Stimulated activated naive B cell treated with anti-CD40 and anti-IgM and Interleukin-4, amounts not matched to agents 10 μg/mL and 1 μg/mL and 100 μg/mL, for 72 hours (primary cell): ENCODE measurements at places on chromosomes 2 and 18.

DNA sequence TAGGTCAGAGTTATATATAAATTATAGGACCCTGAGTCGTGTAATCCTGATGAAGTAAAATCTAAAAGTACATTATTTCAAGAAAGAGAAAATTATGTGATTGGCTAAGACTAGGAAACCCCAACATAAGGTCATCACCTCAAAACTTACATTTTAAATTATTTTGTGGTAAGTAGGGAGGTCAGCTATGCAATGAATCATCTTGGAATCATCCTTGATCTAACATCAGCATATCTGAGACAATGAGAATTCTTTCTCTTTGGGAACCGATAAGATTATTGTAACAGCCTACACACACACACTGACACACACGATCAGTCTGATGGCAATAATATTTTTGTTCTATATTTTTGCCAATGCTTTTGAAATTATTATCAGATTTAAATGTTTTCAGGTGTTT is 904.8 kb upstream of the CHAC2 start:
- DNase-seq = no peak

DNA sequence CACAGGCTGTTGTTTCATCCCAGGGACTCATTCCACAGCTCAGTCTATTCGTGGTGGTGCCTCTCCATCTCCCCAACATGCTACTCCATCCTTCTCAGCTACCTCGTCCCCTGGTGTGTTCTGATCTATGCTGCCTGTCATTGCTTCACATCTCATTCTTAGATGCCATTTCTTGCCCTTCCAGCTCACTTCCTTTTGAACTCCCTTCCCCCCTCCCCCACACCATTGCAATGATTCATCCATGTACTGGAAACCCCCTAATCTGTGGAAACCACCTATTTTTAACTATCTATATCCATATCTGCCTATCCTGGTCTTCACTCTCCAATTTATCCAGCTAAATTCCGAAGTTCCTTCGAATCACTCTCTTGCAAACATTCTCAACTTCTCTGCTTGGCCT is 65.7 kb upstream of the PARD3B start:
- DNase-seq = no peak

DNA sequence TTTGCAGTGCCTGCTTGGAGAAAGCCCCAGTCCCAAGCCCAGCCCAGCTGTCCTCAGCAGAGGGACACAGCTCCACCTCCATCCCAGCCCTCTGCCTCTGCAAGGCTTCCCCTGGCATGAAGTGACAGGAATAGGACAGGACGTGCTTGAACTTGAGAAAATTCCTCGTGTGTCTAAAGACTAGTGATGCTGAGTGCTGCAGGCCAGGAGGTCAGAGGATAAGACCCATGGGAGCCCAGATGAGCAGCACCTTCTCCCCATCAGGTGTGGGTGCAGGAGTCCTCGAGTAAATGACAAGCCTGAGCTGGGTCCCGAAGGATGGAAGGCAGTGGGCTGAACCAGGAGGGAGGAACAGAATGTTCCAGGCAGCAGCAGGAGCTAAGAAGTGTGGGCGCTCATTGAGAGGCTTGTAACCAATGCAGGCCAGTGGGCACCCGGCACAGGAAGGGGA is 67.8 kb upstream of the UXS1 start:
- no peak for DNase-seq

DNA sequence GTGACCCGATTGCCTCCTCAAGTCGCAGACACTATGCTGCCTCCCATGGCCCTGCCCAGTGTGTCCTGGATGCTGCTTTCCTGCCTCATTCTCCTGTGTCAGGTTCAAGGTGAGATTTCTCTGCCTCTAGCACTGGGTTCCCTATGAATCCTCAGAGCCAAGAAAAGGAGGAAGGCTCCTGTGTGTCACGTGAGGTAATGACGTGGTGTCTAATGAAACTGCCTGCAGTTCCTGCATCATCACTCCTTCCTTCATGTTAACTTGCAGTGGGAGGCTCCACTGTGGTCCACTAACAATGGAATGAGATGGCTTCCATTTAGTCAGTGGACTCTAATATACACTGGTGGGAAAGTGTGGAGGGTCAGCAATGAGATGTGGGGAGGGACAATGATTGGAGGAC is 559 bp downstream of the REG3G start:
- no peak for DNase-seq

GRCh38 chr2:60932954-60933353 is 51.6 kb downstream of the REL start:
- no peak for DNase-seq

GRCh38 chr2:52428224-52428623 is 1339.4 kb upstream of the CHAC2 start:
- no peak for DNase-seq

- DNase-seq = no peak
Observed at GRCh38 chr18:54506516-54507261, 84.4 kb upstream of the DYNAP start.

GRCh38 chr2:287471-287885 is 413 bp downstream of the ALKAL2 start:
- DNase-seq = no peak

GRCh38 chr18:29123706-29124530 is 947.0 kb upstream of the CDH2 start:
- no peak for DNase-seq

GRCh38 chr2:207338220-207338607 is 172.5 kb upstream of the KLF7 start:
- no peak for DNase-seq

GRCh38 chr2:240024766-240025165 is 376 bp downstream of the NDUFA10 start:
- DNase-seq = no peak

DNA sequence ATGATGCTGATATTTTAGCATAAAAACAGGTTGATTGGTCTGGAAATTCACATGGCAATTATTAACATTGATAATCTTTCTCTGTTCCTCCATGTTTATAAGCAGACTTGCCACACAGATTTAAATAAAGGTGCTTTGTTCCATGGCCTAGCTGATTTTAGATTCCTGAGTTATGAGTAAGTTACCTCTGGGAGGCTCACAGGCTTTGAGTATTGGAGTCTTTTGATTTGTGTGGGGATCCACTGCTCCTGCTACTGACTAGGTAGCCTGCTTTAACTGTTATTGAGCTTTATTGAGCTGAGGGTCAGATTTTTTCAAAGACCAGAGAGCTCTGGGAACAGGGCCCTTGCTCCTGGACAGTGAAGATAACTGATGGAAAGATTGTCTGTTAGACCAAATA is 166.1 kb downstream of the ANKRD30B start:
- DNase-seq = no peak

GRCh38 chr2:239533569-239534316 is 132.9 kb upstream of the HDAC4 start:
- DNase-seq = no peak

DNA sequence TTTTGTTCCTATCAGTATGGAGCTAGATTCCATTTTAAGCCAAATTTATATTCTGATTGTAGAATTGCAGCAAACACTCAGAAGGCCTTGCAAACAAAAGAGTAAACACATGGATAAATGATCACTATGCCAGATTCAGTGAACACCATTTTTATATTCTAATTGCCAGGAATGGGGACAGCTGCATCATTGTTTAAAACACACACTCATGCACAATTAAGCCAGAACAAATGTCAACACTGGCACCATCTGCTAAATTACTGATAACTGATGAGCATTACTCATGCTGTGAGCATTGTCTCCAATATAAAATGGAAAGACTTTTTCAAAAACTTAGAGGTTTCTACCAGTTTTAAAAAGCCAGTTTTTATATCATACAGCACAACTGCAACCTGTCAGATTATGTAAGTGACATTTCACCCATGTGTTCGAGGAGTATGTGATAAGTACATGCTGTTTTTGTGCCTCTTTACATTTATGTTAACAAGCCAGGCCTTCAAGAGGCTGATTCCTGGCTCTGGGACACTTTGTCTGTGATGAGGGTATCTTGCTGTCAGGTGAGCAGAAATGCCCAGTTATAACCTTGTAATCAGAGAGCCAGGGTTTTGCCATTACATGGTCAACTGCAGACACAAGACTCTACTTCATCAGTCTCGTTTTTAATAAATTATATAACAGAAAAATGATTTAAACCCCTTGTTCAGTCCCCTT is 4.4 kb upstream of the ST8SIA5 start:
- DNase-seq = no peak

- no peak for DNase-seq
Observed at GRCh38 chr18:61719671-61720070, 173.1 kb downstream of the RNF152 start.

DNA sequence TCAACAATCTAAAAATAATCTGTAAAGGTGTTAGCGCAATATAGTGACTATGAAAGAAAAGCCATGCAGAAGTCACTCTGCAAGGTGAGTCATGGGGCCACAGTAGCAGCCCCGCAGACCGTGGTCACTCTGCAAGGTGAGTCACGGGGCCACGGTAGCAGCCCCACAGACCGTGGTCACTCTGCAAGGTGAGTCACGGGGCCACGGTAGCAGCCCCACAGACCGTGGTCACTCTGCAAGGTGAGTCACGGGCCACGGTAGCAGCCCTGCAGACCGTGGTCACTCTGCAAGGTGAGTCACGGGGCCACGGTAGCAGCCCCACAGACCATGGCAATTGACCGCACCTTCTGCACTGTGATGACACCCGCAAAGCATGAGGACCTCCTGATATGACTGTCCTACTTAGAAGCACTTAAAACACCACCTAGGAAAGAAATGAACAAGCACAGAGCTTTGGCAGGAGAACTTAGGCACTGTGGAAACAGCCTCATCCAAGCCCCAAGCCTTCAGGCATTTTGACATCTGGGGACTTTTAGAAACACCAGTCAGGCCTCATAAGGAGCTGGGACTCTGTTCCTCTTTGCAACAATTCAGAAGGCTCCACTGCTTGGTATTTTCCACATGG is 70.1 kb downstream of the LDLRAD4 start:
- no peak for DNase-seq

DNA sequence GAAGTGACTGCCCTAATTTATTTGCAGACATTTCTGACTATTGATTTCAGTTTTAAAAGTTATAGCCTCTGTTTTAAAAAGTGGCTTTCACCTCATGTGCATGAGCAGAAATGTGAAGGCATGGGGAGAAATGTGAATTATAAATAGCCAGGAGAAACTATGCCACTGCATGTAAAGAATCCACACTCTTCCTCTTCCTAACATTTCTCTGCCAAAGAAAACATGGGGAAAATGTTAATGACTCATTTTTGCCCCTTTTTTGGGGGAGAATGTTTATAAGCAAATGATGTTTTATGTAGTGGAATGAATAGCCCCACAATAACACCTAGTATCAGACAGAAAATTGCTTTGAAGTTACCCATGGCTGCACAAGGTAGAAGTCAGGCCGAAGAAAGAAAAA is 249.0 kb upstream of the TANK start:
- no peak for DNase-seq

- no peak for DNase-seq
Observed at GRCh38 chr2:130756053-130756873, 923 bp downstream of the AMER3 start.

DNA sequence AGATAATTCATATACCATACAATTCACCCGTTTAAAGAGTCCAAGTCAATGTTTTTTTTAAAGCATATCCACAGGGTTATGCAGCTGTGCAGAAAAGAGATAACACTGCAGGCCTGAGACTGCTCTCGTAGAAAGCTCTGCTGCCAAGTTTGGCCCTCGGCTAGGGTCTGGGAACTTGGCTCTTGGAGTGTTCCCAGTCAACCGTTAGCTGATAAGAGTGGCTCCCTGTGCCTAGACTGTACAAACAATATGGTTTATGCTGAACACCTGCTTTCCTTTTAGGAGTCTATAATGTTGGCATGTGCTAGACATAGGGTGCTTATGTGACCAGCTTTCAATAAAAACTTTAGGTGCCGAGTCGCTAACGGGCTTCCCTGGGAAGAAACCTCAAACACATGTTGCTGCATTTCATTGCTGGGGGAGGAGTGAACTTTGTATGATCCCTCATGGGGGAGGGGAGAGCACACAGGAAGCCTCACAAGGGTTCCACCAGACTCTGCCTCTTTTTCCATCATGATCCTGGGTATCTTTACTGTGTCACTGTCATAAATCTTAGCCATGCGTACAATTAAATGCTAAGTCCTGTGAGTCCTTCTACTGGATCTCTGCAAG is 34.7 kb downstream of the RFX8 start:
- no peak for DNase-seq

GRCh38 chr2:66634784-66635183 is 199.9 kb downstream of the MEIS1 start:
- no peak for DNase-seq

- DNase-seq = no peak
Observed at GRCh38 chr18:78993014-78993926, 13.7 kb downstream of the SALL3 start.

GRCh38 chr18:48769006-48769636 is 181.6 kb downstream of the SMAD7 start:
- no peak for DNase-seq

DNA sequence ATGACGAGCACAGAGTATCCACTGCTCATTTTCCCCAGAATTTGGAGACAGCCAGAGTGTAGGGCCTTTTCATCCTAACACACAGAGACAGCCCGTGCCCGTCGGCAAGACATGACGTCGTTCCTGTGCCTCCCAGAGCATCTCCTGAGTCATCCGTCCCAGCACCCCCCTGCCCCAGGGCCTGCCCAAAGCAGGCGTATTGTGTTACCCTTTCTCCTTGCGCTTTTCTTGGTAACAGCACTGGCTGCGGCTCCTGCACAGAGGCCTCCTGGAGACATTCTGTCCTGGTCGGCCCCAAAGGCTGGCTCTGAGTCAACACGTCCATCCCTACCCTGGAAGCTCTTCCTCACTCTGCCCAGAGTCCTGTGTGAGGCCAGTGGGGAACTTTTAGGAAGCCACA is 217.1 kb downstream of the KLHL29 start:
- no peak for DNase-seq

DNA sequence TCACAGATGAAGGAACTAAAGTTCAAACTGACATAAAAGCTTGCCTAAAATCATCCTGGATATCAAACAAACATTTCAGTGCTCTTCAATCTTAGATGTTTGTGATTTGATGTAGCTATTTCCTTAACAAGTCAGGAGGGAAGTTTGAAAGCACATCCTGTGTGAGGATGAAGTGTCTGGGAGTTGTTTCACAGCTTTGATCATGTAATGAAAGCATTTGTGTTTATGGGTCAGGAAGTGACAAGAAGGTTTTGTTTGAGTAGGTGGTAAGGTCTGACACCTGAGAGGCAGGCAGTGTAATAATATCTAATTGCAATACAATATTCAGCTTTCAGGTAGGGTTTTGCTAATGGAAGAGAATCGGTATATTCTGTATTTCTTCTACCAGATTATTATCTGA is 26.0 kb upstream of the CSRNP3 start:
- DNase-seq = no peak

- no peak for DNase-seq
Observed at GRCh38 chr2:43055985-43056384, 170.4 kb downstream of the ZFP36L2 start.

DNA sequence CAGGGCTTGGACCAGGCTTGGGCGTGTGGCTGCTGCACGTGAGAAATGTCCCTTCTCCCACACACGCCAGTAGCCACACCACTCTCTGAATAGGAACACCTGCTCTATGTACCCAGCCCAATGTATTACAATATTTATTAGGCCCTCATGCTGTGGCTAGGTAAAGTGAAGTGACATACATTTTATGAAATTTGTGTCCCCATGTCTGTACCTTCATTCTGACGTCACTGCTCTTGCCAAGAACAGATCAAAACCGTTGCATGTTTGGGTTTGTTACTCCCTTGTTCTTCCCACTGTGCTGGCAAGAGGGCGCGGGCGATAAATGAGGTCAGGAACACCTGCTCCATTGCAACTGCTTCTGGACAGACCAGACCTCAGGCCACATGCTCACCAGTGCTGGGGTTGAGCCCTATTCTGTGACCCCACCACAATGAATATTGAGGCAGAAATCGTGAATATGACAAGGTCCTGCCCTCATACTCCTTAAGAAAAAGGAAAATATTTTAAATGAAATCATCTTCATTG is 436.4 kb upstream of the SALL3 start:
- no peak for DNase-seq

- DNase-seq = no peak
Observed at GRCh38 chr18:48983793-48984437, 33.1 kb upstream of the SMAD7 start.
